ENCODE measurements at places on chromosomes 1 and 21.
A peak's percentile ranks its signal among the peaks of the same experiment; 100 is the strongest.

DNA sequence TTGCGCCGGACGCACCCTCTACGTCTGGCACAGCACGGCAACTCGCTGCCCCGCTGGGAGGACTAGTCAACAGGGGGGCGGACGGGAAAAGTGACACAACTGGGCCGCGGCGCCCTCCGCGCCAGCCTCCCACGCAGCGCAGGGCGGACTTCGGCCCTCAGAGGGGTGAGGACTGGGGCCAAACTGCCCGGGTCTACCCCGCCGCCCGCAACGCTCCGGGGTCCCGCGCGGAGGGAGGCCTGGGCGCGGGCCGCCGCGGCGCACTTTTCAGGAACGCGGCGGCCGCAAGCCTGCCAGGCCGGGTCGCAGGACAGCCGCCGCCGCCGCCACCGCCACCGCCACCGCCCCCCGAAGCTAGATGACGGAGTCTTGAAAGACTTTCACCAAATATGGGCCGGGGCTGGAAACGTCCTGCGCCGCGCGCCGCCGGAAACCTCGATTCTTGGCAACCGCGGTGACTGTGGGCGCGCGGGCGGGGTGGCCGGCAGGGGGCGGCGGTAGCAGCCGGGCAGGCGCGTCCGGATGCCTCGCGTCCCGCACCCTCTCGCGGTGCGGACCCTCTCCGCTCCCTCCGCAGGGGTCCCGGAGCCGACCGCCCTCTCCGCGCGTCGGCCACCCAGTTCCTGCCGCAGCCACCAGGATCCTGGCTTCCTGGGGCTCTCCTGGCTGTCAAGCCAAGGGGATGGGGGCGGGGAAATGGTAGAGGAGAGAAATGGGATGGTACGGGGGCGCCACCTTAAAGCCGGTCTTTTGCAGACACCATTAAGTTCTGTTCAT lies 3.7 kb upstream of the CCN1 start:
- peak; percentile 58 for DNase-seq

DNA sequence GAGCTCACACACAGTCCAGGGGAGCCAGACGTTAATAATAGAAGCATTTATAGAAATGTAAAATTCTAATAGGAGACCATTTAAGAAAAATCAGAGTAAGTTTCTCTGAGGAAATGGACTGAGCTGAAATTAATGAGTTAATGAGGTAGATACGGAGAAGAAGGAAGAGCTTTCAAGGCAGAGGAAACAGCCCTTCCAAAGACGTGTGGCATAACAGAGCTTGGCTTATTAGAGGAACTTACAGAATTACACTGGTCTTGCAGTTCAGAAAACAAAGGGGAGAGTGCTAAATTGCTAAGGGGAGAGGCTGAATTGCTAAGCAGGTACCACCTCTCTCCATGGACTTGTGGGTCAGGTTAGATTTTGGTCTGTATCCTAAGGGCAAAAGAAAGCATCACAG lies 8.2 kb upstream of the PIGK start:
- no peak for DNase-seq

GRCh38 chr1:75092141-75092540 lies 42.0 kb upstream of the LHX8 start:
- DNase-seq: no peak

- no peak for DNase-seq
These were observed 9.6 kb downstream of the DHX9 start for GRCh38 chr1:182848736-182849135.

GRCh38 chr1:209456878-209457277 lies 126.6 kb upstream of the CAMK1G start:
- no peak for DNase-seq

- DNase-seq: no peak
These were observed 57.0 kb downstream of the GPR161 start for GRCh38 chr1:168079761-168080160.

DNA sequence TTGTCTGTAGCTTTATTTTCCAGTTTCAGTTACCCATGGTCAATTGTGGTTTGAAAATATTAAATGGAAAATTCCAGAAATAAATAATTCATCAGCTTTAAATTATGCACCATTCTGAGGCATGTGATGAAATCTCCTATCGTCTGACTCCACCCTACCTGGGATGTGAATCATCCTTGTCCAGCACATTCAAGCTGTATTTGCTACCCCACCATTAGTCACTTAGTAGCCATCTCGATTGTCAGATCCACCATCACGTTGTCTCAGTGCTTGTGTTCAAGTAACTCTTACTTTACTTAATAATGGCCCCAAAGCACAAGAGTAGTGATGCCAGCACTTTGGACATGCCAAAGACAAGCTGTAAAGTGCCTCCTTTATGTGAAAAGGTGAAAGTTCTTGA lies 4.0 kb downstream of the STPG1 start:
- no peak for DNase-seq

Measured in GM12892 (cell line).